ENCODE measurements at places on chromosomes 2 and 18.

DNA sequence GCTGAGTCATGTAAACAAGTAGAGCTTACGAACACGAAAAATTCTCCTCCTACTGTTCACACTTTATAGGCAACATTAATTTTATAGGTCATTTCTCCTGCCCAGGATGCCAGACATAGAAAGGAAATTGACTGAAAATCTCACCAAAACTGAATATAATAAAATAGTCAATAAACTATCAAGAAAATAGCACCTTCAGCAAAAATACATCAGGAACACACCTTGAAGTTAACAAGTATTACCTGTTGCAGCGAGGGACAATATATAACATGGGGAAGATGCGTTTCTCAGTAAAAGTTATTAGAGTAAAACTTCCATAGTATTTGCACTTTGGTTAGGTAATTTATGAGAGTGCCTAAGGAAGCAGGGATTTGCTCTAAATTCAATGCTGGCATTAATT lies 344.6 kb downstream of the KCNJ3 start:
- DNase-seq: no peak

- no peak for DNase-seq
These were observed 570.4 kb downstream of the CCDC85A start for GRCh38 chr2:56754066-56754615.

GRCh38 chr2:81996332-81996731 lies 1691.8 kb upstream of the LRRTM1 start:
- DNase-seq: no peak

- DNase-seq: no peak
These were observed 383.1 kb upstream of the ID2 start for GRCh38 chr2:8298783-8299182.

GRCh38 chr18:3447068-3447894 lies 2.7 kb upstream of the TGIF1 start:
- DNase-seq: no peak

- DNase-seq: no peak
These were observed 184.1 kb upstream of the TMEM200C start for GRCh38 chr18:6079406-6079805.

- DNase-seq: no peak
These were observed 404.8 kb downstream of the CDH2 start for GRCh38 chr18:27772081-27772480.

DNA sequence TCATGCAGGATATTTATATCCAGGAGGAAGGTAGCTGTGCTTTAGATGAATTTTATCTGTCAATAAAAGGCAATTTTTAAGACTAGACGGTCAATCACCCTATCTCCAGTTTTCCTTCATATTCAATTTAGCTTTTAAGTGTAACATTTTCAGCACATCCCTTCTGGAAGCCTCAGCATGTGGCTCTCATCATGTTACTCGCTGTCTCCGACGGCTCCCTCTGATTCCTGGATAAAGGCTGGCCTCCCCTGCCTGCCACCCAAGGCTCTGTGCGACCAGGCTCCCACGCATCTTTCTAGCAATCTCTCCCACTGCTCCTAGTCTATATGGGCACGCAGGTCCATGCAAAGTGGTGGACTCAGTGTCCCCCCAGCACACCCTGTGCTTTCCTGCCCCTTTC lies 84.5 kb downstream of the MEP1B start:
- DNase-seq: no peak

DNA sequence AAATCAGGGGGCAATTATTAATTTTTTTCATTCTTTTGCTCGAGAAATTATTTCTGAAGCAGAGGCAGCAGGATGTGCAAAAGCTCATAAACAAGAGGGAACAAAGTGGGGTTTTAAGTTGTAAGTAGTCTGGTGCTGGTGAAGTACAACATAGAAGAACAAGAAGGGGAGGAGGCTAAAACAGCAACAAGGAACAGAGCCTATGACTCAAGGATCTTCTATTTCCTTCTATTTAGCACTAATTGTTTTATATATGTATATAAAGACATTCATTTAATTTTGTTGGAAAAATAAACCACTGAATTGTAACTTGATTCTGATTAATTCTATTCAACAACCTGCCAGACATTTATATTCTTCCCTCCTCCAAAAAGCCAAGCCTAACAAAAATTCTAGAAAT lies 35.0 kb downstream of the YES1 start:
- no peak for DNase-seq

- no peak for DNase-seq
These were observed 5.3 kb downstream of the EIF5B start for GRCh38 chr2:99342536-99342935.

DNA sequence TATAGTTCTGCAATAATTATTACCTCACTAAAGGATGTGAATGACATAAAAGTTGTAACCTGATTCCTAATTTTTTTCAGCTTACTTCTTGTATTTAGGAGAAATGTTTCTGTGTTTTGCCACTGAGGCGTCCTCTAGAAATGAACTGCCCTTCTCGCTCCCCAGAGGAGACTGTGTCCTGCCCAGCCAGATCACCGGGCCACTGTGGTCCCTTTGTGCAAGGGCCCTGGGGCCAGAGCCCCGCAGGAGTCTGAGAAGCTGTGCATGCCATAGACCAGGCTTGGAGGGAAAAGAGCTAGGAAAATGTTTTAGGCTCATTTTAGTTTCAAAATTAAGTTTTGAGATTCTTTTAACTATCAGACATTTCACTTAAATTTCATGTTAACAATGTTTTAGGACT lies 31.1 kb upstream of the LDLRAD4 start:
- no peak for DNase-seq

DNA sequence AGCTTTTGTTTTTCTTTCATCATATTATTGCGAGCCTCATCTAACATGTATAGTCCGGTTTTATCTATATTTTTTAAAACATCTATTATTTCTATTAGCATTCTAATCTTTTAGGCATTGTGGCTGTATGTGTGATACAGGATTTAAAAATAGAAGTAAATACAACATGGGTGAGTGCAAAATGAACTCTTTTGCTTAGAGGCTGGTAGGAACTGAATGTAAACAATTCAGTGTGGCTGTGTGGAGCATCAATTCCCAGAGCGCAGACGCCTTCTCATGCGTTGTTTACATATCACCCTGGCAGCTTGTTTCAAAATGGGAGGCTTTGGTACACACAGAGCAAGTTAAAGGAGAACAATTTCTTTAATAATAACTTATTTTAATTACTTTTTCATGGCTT lies 836 bp downstream of the DTNA start:
- DNase-seq: peak; percentile 79

DNA sequence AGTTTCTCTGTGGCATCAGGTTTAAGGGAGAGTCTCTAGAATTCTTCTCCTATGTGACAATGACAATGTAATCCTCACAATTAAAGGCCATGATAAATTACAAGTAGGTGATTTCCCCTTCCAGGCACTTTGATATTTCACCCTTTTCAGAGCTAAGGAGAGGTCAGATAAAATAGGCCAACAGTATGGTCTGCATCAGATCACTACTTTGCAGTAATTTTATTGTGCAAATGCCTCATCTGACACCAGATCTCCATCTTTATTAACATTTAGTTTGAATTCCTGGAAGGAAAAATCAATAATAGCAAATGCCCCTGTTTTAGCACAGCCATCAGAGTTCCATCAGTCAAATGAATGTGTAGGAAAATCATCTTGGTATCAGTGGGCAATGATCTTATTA lies 72.8 kb upstream of the RAB27B start:
- DNase-seq: no peak

DNA sequence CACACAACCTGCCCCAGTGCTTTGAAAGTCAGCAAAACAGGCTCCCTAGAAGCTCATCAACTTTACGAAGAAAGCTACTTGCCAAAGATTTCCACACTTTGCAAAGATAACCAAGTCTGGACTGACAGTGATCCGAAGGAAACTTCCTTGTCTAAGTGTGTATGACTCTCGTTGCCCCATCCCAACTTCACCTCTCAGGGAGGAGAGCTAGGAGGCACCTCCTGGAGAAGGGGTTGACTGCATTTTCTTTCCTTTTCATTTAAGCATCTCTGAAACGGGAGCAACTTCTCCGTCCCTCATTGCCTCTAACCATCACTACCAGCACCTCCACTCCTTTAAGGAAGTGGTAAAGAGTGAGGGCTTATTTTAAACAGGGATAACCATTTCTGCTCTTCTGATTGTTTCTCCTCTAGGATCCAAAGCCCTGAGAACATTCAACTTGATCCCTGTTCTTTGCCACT lies 7.0 kb downstream of the ZEB2 start:
- no peak for DNase-seq

DNA sequence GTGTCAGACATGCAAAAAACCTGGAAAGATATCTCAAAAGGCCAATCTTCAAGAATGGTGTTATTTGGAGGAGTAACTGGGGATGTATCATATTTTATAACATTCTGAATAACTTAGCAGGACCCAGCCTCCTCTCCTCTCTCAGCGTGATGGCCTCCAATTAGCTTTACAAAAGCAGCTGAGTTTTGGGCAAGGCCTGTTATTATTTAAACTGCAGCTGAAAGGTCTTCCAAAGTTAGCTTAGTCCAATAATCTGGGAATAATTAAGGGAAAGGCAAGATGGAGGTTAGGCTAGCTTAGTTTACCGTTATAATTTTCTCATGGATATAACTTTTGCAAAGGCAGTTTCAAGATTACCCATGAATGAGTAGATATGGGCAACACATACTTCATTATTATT lies 32.8 kb upstream of the MPPE1 start:
- no peak for DNase-seq

DNA sequence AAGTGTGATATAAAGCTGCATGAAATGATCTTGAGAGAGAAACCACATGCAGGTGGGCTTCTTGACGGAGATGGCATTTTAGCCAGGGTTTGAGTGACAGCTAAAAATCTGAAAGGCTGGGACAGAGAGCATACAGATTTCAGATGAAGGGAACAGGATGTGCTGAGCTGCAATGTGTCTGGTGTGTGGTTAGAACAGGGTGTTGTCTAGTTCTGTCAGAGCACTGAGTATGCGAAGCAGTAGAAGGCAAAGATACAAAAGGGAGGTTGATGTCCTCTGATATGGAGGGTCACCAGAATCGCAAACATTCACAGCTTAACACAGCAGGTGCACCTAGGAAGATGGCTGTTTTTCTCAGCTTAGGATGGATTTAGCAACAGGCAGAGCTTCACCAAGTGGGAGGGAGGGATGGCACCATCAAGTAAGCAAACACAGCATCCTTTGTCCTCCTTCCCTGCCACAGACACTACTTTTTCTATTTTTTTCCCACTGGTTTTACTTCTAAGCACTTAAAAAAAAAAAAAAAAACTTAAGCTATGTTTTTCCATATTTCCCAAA lies 182.5 kb downstream of the TMX3 start:
- peak; percentile 79 for DNase-seq

DNA sequence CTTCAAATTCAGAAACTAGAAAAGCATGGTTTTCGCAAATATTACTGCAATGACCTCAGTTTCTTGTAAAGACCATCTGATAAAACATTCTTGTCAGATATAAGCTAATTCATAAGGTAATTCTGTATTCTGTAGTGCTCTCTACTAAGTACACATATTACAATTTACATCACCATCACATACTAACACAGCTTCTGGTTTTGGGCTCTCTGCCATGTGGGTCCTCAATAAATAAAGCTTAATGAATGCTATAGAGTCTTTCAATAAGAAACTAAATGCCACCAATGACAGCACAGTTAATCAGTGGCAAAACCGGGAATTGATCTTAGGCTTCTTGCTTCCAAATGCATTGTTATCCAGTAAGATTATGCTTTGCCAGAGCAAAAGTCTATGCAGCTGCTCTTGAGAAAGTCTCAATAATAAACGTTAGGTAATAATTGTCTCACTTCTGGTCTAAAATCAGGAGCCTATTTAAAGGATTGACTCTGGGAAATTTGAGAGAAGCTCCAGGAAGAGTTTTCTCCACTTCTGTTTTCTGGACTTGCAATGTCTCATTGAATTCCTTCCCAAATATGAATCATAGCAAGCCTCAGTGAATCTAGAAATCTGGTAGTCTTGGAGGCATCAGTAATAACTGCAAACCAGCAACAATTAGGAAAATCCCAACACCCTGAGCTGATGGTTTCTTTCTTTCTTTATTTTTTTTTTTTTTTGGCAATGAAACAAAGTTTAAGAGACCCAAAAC lies 67.9 kb upstream of the RAPGEF4 start:
- DNase-seq: no peak

- no peak for DNase-seq
These were observed 52.3 kb downstream of the TFCP2L1 start for GRCh38 chr2:121232626-121233265.

DNA sequence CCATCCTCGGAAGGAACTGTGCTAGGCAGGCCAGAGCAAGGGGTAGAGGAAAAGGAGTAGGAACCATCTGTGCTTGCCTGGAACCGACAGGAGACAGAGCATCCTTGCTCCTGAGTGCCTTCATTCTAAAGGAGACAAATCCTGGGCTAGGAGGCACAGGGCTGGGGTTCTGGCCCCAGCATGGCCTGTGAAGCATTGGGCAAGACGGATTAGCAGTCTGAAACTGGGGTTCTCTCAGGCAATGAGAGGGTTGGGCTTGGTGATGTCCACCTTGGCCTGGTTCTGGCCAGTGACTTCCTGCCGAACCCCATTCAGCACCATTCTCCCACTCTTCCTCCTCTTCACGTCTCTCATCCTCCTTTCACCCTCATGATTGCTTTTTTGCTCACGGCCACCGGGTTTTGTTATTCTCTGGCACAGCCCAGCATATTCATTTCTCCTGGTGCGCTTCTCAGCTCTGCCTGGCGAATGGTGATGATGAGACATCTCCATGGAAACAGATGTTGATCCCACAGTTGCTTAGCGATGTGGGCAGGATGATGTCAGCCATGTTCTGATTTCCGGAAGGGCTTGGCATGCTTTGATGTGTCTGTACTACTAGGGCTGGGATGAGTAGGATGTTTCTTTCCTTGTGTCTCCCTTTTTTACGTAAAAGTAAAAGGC lies 127.7 kb downstream of the CAPN13 start:
- peak; percentile 58 for DNase-seq

GRCh38 chr2:156423674-156424282 lies 12.4 kb upstream of the GPD2 start:
- peak; percentile 71 for DNase-seq

GRCh38 chr2:182229297-182229696 lies 197.5 kb downstream of the PDE1A start:
- DNase-seq: no peak

DNA sequence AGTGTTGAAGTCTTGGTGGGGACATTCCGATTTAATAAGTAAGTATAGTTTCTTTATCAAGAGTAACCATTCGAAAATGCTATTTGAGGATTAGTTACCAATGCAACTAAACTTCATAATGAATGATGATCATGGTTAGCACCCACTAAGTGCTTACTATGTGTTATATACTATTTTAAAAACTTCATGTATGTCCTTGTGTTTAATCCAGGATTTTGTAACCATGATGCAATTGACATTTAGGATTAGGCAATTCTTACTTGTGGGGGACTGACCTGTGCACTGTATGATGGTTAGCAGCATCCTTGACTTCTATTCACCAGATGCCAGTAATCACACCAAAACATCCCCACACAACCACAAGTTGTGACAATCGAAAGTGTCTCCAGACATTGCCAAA lies 859.9 kb upstream of the FSHR start:
- no peak for DNase-seq

- no peak for DNase-seq
These were observed 125.8 kb downstream of the MEIS1 start for GRCh38 chr2:66560683-66561082.

GRCh38 chr2:112784199-112785189 lies at the start of gene IL1A:
TSS of gene IL1A (minus strand) at chr2:112784493. CDS start at chr2:112783770, 723 bp downstream.
- no peak for DNase-seq
